ENCODE measurements at places on chromosomes 12 and 14.

- no peak for DNase-seq
- no peak overlapping the region for H3K4me3 ChIP-seq
- H3K4me1 ChIP-seq: no peaks in the 10 kb centered on the region
- no peaks in the 10 kb centered on the region for H3K27me3 ChIP-seq
These were observed 13.9 kb upstream of the TCP11L2 start for GRCh38 chr12:106288494-106289195.

- no peaks in the 10 kb centered on the region for H3K4me1 ChIP-seq
- H3K27ac ChIP-seq: no peak overlapping the region
- H3K27me3 ChIP-seq: no peaks in the 10 kb centered on the region
- H3K4me3 ChIP-seq: no peak overlapping the region
- no peak for DNase-seq
- H3K36me3 ChIP-seq: no peaks in the 10 kb centered on the region
These were observed 275.0 kb upstream of the G2E3 start for GRCh38 chr14:30283822-30284446.

DNA sequence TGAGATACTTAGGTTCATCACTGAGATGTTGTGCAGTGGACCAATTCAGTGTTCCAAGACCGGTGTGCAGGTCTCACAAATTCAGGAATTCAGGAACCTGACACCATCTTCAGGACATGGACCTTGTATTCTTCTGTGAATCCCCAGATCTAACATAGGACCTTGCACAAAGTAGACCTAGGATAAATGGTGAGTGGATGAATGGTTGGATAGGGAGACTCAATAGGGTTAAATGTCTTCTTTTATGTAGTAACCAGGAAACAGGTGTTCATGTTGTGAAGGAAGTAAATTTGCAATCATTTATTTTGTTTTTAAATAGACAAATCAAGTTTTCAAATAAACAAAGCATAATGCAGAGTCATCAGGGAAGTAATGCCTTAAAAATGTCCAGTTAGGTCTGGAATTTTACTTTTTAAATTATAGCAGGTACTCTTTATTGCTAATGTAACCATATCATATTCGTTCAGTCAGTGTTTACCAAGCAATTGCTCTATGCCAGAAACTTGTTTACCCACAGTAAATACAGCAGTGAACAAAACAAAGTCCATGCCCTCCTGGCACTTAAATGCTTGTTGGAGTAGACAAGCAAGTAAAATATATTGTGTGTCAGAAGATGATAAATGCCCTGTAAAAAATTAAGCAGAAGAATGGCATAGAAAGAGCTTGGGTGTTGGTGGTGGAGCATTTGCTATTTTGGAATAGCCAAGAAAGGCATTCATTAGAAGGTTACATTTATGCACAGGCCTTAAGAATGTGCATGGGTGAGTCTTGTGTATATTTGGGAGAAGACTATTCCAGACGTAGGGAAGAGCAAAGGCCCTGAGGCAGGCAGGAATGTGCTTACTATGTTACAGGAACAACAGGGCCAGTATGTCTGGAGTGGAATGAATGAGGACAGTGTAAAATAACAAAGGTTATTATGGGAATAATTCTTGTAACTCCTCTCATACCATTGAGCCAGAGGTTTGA, 26.3 kb downstream of the RXYLT1 start:
- no peak overlapping the region for H3K27ac ChIP-seq
- DNase-seq: no peak
- H3K36me3 ChIP-seq: peaks cover 12% of the 10 kb centered on the region
- no peaks in the 10 kb centered on the region for H3K4me1 ChIP-seq

GRCh38 chr12:70186436-70186835, 56.8 kb upstream of the CNOT2 start:
- H3K27me3 ChIP-seq: no peaks in the 10 kb centered on the region
- DNase-seq: no peak
- no peaks in the 10 kb centered on the region for H3K4me1 ChIP-seq

- H3K27me3 ChIP-seq: no peaks in the 10 kb centered on the region
- no peak overlapping the region for H3K4me3 ChIP-seq
- peaks cover 8% of the 10 kb centered on the region for H3K36me3 ChIP-seq
- no peak overlapping the region for H3K27ac ChIP-seq
- DNase-seq: no peak
These were observed 8.2 kb downstream of the GNPNAT1 start for GRCh38 chr14:52783206-52783605.

DNA sequence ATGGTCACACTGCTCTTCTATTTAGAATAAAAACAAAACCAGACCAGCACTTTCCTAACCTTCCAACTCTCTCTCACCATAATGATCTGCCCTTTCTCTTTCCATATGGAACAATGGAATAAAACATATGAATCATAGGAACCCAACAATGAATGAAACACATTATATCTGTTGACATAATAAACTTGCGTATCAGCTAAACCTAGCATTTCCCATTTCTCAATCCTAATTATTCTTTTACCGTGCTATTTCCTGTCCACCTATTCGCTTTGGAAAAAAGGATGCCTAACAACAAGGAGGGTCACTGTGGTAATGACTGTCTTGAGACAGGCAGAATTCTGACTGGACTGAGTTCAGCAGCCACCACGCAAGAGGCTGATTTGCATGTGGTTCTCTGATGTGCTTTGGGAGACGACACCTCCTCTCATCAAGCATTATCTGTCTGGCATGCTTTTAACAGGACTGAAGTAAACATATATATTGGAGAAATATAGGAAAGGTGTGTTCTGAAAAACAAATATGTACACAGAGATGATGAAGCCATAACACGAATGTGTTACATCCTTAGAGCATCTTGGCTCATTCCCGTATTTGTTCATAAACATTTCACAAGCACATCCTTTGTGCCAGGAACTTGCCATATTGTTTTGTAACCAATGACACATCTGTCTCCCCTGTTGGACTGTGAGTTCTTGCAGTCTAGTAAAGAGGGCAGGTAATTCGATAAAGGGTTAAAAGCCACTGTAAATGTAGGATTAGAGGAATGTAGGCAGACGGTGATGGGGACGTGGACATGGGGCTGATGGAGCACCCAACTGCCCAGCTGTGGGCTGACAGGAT, 87.7 kb downstream of the PTPRB start:
- DNase-seq: no peak
- no peak overlapping the region for H3K27ac ChIP-seq
- no peak overlapping the region for H3K4me3 ChIP-seq
- H3K27me3 ChIP-seq: no peaks in the 10 kb centered on the region

DNA sequence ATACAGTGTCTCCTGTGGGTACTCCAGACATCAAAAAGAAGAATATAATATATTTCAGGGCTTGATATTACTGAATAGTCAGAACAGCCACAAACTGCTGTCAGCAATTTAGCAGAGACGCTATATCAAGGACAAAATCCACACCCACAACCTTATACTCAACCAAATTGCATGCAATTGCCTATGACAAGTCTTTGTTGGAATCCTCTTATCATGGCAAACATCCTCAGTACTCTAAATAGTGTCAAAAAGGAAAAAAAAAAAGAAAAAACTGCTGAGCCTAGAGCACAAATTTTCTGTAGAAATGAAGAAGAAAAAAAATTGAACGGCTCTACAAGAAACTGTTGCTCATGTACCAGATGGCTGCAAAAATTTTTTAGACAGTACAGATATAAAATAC, 485.7 kb downstream of the TMTC2 start:
- no peaks in the 10 kb centered on the region for H3K27me3 ChIP-seq
- H3K36me3 ChIP-seq: no peaks in the 10 kb centered on the region
- no peaks in the 10 kb centered on the region for H3K4me1 ChIP-seq
- no peak overlapping the region for H3K4me3 ChIP-seq
- H3K27ac ChIP-seq: no peak overlapping the region
- DNase-seq: no peak

GRCh38 chr14:93106541-93107156, 9.1 kb downstream of the ITPK1 start:
- DNase-seq: no peak
- H3K27me3 ChIP-seq: no peaks in the 10 kb centered on the region
- no peak overlapping the region for H3K4me3 ChIP-seq
- peaks cover 13% of the 10 kb centered on the region for H3K4me1 ChIP-seq

- H3K27me3 ChIP-seq: no peaks in the 10 kb centered on the region
- H3K27ac ChIP-seq: no peak overlapping the region
- DNase-seq: no peak
- H3K36me3 ChIP-seq: peaks cover 25% of the 10 kb centered on the region
These were observed 24.1 kb downstream of the KIF26A start for GRCh38 chr14:104162495-104162894.
